ENCODE measurements at places on chromosomes 5 and 9. TPM values are rescaled to one million over a fixed set of nuclear protein-coding genes. Genes with fewer than 3 reads are reported as not detected.

GRCh38 chr9:101138509-101138908 is 110.0 kb downstream of the PLPPR1 start:
- no peak overlapping the region for H3K4me3 ChIP-seq
- H3K36me3 ChIP-seq = no peaks in the 10 kb centered on the region
- DNase-seq = no peak

- peak overlapping the region; percentile 4 for H3K27ac ChIP-seq
- DNase-seq = no peak
- no peaks in the 10 kb centered on the region for H3K27me3 ChIP-seq
- H3K4me1 ChIP-seq = peaks cover 98% of the 10 kb centered on the region
- no peaks in the 10 kb centered on the region for H3K36me3 ChIP-seq
- peak overlapping the region; percentile 37 for H3K4me3 ChIP-seq
These were observed 10.9 kb downstream of the FYB1 start for GRCh38 chr5:39208471-39208870.

DNA sequence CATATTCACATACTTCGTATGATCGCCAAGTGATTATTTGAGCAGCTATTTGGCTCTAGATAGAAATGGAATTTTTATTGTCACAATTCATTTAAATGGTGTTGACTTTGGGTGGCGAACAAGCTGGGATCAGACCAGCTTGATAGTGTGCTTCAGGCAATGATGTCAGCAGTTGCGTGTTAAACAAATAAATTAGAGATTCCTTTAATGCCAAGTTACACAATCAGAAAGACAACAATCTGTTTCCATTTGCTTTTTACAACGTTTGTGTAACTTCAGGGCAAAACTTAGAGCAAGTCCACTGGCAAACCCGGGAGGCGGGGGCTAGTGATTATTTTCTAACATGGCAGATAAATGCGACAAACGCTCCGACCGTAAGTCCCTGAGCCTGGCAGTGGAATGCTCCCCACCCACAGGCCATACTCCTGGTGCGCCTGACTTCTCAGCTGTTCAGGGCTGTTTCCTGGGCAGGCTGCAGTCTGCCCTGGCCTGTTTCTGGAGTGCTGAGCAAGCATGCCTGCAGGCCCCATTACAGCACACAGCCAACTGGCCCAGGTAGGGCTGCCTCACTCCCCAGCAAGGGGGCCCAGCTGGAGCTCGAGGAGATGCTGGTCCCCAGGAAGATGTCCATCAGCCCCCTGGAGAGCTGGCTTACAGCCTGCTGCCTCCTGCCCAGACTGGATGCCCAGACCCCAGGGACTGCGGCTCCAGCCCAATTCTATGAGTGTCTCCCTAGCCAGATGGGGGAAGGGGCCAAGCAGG is 88.7 kb downstream of the BASP1 start:
- H3K4me3 ChIP-seq = no peak overlapping the region
- no peak overlapping the region for H3K27ac ChIP-seq
- no peak for DNase-seq
- no peaks in the 10 kb centered on the region for H3K4me1 ChIP-seq
- H3K27me3 ChIP-seq = no peaks in the 10 kb centered on the region
- H3K36me3 ChIP-seq = no peaks in the 10 kb centered on the region

DNA sequence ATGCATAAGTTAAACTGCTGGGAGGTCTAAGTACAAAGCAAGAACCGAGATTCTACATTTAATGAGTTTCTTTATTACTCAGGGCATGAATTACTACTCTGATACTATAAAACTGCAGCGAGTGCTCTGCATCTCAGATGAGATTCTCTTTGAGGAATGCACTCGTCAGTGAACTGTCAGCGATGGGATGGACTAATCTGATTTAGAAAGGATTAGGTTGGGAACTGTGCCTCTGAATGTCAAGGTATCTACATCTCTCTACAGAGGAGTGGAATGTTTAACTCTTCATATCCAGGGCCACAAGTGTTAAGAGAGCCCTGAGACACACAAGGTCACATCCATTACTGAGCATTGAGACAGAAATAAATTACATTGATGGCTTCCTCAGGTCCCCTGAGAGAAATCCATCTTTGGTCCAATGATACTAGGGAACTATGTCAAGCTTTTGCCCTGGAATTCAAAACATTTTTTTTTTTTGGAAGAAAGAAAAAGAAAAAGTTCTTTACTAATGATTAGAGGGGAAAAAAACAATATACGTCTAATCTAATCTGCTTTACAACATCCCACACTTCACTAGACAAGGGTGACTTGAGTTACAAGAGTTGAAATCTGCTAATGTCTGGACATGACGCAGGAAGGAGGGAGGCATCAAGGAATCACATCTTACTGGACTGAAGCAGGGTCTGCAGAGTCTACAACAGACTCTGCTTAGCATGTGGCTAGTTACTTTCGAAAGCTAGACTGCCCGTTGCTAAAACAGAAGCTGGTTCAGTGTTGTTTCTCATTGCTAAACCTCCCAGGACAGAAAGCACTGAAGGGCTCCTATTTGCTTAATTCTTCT is 270.0 kb upstream of the TLE4 start:
- no peak overlapping the region for H3K4me3 ChIP-seq
- DNase-seq = no peak
- no peaks in the 10 kb centered on the region for H3K4me1 ChIP-seq
- no peak overlapping the region for H3K27ac ChIP-seq
- H3K27me3 ChIP-seq = no peaks in the 10 kb centered on the region

DNA sequence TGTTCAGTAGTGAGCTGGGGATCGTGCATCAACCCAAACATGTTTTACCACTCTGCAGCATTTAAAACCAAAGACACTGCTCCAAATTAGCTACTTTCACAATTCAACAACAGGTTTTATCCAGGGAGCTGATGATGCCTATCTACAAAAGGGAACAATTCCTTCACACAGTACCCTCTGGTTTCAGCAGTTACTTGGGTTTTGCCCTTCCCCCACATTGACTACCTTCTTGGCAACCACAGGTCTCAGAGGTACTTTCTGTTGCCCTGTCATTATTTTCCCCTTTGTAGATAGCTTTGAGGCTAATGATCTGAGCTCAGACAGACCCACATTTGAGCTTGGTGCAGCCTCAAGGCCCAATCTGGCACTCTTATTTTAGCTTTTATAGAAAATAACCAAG is 96.1 kb downstream of the WDR41 start:
- H3K36me3 ChIP-seq = no peaks in the 10 kb centered on the region
- no peak for DNase-seq
- no peak overlapping the region for H3K27ac ChIP-seq

Gene GRIA1
- total RNA-seq = not detected

Gene COL15A1
- not detected for total RNA-seq

Gene ACTBL2
- not detected for total RNA-seq

Gene TRPM3
- not detected for total RNA-seq
